ENCODE measurements at places on chromosomes 1 and 21. TPM values are rescaled to one million over a fixed set of nuclear protein-coding genes. Genes with fewer than 3 reads are reported as not detected.

DNA sequence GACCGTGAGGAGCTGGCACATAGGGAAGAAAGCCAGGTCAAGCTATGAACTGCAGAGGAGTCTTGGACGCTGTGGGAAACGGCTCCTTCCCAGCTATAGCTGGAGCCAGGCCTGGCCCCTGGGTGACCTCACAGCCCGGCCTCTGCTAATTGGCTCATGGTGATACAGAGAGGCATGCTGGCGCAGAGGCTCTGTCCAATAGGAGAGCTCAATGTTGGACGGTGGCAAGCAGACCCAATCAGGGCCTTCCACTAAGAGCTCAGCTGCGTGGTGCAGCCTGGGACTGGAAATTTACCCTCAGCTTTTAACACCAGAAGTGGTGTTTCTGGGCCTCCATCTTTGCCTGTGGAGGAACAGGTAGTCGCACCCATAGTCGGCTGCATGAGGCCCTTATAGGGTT is 64.4 kb upstream of the GRHL3 start:
- no peak for DNase-seq

DCST1 gene
- total RNA-seq, result not detected

DNA sequence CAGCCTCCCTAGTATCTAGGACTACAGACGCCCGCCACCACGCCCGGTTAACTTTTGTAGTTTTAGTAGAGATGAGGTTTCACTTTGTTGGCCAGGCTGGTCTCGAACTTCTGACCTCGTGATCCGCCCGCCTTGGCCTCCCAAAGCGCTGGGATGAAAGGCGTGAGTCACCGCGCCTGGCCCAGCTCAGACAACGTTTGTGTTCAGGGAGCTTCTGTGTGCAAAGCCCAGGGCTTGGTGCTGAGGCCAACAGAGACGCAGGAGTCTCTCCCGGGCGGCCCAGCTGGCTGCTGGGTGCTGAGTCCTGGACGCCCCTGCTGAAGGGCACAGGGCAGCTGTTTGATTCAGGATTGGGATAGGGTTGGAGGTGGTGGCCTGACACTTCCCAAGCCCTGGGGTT is 3.0 kb downstream of the PRKCZ start:
- DNase-seq, result no peak

GRCh38 chr1:246338098-246338497 is 169.0 kb downstream of the SMYD3 start:
- DNase-seq, result no peak

GRCh38 chr1:46492871-46493270 is 3.2 kb downstream of the DMBX1 start:
- no peak for DNase-seq

IFNGR2 gene
- 63.0 TPM for total RNA-seq

PYHIN1 gene
- not detected for total RNA-seq

NT5C1A gene
- 1.8 TPM for total RNA-seq

TFAP2E gene
- 3.6 TPM for total RNA-seq

GRCh38 chr21:38768471-38769063 is 37.2 kb upstream of the ETS2 start:
- DNase-seq, result no peak

- no peak for DNase-seq
These were observed 36.7 kb downstream of the CTNNBIP1 start for GRCh38 chr1:9873385-9873784.

DNA sequence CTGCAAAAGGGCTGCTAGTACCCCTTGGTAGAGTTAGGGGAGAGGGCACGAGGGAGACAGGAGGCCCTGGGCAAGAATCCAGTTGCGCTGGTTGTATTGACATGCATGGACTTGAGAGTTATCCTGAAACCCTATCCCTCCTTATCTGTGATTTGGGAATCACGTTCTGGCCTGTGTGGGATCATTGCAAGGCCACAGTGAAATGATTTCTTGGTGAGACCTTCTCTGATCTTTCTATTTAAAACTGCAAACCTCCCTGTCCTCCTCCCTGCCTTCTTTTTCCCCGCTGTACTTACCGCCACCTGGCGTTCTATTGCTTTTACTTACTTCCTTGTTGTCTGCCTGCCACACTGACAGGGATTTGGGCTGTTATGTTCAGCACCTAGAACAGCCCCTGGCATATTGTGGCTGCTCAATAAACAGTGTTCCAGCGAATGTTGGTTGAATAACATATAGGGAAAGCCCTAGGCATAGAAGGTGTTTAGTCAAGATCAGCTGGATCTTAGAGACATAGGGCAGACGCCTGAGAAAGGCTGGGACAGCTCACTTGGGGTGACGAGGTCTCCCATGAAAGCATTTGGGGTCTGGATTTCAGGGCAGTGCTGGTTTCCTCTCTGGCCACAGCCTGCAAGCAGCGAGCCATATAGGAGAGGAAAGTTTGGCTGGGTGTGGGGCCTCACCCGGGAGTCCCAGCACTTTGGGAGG is 25.6 kb downstream of the ALPL start:
- DNase-seq, result no peak

- no peak for DNase-seq
These were observed at the start of gene WNT3A for GRCh38 chr1:228006786-228007048. Gene WNT3A (plus strand): TSS chr1:228006998. CDS start chr1:228007129, 131 bp downstream.

DNA sequence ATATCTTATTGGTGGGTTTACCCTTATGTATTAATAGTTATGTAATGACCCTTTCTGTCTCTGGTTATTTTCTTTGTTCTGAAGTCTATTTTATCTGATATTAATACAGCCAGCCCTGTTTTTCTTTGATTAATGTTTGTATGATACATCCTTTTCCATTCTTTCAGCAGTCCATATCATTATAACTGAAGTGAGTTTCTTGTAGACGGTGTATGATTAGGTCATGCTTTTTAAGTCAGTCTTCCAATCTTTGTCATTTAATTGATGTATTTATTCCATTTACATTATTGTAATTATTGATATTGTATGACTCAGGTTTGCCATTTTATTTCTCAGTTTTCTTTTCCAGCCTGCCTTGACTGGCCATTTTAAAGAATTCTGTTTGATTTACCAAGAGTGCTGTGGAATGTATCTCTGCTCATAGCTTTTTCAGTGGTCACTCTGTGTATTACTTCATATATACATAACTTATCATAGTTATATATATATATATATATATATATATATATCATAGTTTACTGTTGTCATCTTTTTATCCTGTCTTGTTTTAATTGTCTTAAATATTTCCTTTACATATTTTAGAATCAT is 10.5 kb downstream of the RAB4A start:
- no peak for DNase-seq

DNA sequence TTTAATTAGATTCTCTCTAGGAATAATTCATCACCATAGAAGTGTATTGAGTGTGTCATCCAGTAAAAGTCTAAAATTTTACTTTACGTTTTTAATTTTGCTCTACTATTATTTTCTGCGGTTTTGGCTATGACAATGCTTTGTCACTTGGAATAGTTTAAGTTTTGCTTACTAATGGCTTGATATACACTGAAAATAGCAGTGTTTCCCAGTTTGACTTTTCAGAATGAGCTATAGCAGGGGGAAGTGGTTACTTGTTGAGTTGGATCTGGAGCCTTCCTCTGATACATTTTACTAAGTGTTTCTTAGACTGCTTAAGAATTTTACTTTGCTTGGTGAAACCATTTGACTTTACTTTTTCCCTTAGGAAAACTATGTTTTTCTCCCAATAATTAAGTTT is 5.0 kb downstream of the DNAJC16 start:
- no peak for DNase-seq

PDC gene
- not detected for total RNA-seq

NFIA gene
- 49.2 TPM for total RNA-seq

- no peak for DNase-seq
These were observed 67.0 kb upstream of the PDE9A start for GRCh38 chr21:42586406-42586805.

SPATA21 gene
- not detected for total RNA-seq

- DNase-seq, result no peak
These were observed 50.7 kb upstream of the TNFSF4 start for GRCh38 chr1:173257805-173258204.

HSD3B1 gene
- total RNA-seq, result not detected

DNA sequence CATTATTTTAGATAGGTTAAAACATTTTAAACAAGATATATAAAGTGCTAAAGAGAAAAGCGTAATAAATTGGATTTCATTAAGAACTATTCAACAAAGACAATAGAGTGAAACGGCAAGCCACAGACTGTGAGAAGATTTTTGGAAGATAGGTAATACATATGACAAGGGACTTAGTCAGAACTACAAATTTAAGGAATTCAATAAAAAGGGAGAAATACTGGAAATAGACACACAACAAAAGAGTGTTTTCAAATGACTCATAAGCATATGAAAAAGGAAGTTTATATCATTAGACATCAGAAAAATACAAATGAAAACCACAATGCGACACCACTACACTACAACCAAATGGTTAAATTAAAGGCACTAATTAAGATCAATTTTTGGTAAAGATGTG is 90.5 kb downstream of the GDAP2 start:
- DNase-seq, result no peak

CHRM3 gene
- total RNA-seq, result 47.1 TPM

SIM2 gene
- total RNA-seq, result 0.59 TPM

OR2M3 gene
- total RNA-seq, result not detected

DNA sequence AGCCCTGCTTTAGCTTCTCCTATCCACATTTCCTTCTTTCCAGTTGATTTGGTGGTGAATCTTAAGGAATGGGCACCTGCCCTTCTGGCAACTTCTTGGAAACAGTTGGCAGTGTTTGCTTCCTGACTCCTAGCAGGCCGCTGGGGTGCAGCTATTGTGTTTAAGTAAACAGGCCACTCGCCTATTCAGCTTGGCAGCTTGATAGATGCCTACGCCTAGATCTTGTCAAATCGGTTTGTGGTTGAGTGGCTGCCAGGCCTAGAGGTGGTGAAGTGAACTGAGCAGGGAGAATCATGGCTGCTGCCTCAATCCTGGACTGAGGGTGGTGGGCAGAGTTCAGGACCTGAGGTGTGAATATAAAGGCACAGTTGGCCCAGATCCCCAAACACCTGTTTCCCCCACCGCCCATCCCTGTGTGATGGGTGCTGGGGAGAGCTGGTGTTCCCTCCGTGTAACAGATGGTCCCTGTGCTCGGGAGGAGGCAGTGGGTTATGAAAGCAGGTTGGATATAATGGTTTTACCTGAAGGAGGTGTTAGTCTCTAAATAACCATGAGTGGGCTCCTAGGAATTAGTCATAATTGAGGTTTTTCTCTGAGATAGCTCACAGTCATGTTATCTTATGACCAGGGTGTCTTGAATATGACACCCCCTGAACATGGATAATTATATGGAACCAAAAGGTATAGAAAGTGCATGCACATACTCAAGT is 940 bp upstream of the PLA2G2C start:
- DNase-seq, result peak; percentile 21

DNA sequence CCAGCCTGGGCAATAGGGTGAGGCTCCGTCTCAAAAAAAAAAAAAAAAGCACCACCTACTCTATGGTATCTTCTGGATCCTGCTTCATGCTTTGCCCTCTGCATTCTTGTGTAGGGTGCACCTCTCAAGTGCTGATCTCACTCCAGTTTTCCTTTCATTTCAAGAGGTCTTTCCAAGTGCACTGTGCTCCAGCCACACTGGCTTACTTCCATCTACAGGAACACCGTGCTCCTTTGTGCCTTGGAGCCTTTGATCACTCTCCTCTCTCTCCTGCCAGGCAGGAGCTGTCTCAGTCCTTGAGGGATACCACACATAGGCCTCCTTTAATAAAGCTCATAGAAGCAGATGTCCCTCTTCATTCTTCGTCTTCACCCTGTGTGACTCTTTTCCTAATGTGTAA is 55.4 kb upstream of the GREM2 start:
- no peak for DNase-seq

DNA sequence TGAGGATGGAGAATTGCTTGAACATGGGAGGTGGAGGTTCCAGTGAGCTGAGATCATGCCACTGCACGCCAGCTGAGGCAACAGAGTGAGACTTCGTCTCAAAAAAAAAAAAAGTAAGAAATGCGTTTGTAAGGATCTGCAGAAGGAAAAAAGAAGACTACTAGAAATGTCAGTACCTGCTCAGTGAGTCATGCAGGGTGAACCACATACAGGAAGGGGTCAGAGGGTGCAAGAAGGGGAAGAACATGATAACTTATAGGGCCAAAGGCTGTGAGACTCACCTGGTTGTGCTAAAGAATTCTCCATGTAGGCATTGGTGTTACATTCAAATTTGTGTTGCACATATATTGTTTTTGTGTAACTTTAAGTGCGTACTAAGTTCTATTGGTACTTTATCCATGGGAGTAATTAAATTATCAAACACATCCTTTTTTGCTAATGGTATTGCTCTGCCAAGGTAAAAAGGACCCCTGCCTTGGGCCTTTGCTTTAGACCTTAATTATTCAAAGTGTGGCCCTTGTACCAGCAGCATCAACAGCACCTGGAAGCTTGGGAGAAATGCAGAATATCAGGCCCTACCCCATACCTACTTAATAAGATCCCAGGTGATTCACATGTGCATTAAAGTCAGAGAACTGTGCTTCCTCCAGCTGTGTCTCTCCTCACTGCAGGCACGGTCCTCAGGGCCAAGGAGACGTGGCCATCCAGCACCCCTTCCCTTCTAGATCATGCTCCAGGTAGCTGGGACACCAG is 96.4 kb upstream of the PPP2R5A start:
- no peak for DNase-seq

GRCh38 chr1:89598450-89599331 is 34.2 kb upstream of the LRRC8C start:
- DNase-seq, result no peak

- DNase-seq, result no peak
These were observed 112.0 kb downstream of the AKT3 start for GRCh38 chr1:243738020-243738419.

KRTAP8-1 gene
- not detected for total RNA-seq

OR2L2 gene
- total RNA-seq, result 0.30 TPM
